ENCODE measurements at places on chromosomes 1 and 21.

GRCh38 chr1:86018283-86018923 is 138.2 kb downstream of the COL24A1 start:
- peak; percentile 6 for DNase-seq

DNA sequence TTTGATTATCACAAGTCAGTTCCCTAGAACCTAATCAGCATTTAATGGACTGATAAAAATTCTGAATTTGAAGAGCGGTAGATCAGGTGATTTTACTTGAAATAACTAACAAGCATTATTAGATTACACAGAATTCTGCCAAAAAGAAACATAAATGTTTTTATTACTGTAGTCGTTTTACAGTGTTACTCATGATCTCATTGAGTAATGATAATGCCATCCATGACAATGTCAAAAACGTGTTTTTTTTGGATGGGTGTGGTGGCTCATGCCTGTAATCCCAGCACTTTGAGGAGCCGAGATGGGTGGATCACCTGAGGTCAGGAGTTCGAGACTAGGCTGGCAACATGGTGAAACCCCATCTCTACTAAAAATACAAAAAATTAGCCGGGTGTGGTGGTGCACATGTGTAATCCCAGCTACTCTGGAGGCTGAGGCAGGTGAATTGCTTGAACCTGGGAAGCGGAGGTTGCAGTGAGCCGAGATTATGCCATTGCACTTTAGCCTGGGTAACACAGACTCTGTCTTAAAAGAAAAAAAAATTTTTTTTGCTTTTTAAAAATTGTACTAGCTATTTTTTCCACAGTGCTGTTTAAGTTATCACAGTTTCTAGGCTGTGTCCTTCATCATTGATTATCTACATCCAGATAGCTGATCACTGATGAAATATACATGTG is 56.6 kb downstream of the LAMC1 start:
- no peak for DNase-seq

- DNase-seq, result peak; percentile 26
Observed at GRCh38 chr21:45138199-45139002, 64.0 kb downstream of the ADARB1 start.

GRCh38 chr1:59266180-59266926 is 30.5 kb upstream of the FGGY start:
- DNase-seq, result no peak

DNA sequence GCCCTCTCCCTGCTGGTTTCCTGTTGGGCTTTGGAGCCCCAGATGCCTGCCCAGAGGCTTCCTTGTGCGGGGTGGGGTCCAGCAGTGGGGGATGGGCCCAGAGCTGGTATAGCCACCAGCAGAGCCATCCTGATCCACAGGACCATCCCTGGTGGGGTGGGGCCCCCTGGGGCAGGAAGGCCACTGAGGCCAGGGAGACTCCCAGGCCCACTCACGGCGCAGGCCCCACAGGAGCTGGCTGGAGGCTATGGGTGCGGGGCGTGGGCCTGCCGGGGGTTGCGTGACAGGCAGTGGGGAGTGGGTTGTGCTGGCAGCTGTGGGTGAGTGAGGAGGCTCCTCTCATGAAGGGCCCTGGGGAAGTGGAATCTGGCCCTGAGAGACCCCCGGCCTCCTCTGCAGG is 5.7 kb downstream of the LRRC3 start:
- no peak for DNase-seq

DNA sequence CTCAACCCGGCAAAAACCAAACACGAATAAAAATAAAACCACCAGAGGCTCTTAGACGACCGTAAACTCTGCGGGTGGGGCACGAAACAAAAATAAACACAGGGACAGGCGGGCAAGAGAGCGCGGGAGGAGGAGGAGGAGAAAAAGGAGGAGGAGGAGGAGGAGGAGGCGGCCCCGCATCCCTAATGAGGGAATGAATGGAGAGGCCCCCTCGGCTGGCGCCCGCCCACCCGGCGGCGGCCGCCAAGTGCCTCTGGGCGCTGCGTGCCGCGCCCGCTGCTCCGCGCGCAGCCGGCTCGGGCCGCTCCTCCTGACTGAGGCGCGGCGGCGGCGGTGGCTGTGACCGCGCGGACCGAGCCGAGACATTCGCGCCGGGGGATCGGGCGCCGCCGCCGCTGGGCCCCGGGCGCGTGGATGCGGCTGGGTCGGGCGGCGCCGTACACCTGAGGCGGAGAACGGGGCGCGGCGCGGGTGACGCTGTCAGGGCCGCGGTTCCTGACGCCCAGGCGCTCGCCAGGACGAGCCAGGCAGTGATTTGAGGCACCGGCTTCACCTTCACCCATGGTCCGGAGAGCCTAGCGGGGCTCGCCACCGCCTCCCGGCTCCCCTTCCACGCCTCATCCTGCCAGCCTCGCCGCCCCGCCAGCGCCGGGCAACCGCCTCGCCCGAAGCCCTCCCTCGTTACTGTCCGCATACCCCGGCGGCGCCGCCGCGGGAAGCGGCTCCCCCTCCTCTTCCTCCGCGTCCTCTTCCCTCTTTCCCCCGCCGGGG is at the start of gene MARK1:
Gene MARK1, plus strand, starts transcription at position 229 of the 771 bp plus-strand sequence. CDS start 687 bp downstream, outside the sequence.
- no peak for DNase-seq

- no peak for DNase-seq
Observed at GRCh38 chr1:6001992-6002576, 9.9 kb upstream of the NPHP4 start.

- peak; percentile 32 for DNase-seq
Observed at GRCh38 chr1:152049291-152050083, 12.7 kb upstream of the S100A11 start.

DNA sequence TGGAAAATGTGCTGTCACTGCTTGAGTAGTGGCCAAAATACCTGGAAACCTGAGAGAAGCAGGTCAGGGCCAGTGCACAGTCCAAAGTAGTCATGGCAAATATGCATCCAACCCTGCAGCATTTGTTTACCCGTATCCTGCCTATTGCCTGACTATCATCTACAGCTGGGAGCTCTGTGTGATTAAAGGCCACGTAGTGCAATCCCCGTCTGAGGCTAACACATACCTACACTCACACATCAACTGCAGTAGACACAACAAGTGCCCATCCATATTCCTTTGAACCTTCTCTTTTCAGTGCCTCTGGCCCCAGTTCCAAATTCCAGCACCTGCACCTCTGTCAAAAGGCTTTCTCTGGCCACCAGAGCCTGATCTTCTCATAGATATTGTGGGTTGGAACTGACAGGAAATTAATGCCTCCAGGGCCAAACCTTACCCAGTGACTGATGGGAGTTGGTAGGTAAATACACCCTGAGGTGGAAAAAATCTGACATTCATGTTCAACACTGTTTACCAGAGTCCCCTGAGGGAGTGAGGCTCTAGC is 383.0 kb downstream of the SETD4 start:
- no peak for DNase-seq

DNA sequence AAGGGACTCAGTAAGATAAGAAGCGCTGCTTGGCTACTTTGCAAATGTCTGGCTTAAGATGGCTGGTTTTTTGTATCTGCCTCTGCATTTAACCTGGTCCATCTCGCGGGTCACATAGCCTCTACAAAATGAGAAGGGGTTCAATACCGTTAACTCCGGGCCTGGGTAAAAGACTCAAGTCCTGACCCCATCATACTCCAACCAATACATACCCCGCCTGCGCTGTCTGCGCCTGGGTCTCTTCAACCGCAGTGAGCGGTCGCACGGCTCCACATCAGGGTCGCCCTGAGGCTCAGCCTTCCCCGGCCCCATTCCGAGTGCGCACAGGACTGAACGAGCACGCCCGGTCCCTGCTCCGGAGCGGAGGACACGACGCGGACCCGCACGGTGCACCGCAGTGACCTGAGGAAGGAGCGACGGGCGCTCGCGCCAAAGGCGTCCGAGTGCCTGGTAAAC is 558 bp upstream of the PGD start:
- no peak for DNase-seq

DNA sequence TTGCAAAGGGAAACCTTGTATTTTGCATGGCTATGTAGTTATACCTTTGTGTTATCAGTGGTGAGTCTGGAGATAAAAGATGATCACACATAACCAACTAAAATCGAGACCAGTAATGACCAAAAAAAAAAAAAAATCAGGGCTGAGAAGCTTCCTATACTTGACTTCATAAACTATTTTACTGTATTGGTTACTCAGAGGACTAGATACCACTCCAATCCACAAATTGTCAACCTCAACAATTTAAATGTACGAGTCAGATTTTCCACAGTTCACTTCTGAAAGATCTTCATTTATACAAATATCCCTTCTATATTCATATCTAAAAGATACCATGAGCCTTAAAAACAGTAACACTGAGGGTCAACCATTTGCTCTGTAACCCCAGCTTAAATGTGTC is 71.7 kb downstream of the NRIP1 start:
- DNase-seq, result no peak

- DNase-seq, result no peak
Observed at GRCh38 chr1:51988254-51988653, 2.2 kb downstream of the RAB3B start.

- DNase-seq, result no peak
Observed at GRCh38 chr21:43928222-43929125, 63.5 kb downstream of the AGPAT3 start.

DNA sequence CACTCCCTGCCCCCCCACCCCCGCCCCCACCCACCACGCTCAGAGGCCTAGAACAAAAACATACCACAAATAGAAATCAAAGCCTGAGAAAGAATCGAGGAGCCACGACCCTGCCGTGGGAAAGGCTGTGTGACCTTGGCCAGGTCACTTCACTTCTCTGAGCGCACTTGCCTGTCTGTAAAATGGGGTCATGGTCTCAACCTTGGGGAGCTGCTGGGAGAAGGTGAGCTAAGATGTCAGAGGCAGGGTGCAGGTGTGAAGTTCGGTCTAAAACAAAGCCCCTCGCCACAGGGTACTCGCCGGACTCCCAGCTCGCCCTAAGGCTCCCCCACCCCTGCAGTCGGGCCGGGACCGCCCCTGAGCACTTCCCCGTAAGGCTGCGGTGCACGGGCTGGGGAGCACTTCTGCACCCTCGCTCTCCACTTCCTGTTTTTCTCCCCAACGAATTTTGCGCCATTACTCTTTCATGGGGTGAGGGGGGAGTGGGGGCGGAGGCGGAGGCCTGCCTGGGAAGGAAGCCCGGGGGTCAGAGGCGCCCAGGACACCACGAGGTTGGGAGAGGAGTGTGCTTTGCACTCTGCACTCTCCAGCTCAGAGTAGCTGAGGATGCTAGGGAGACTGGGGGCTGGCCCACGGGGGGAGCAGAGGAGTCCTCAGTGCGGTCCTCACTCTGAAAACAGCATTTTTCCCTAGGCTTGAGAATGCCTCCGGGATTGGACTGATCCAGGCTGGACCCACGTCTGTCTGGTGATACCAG is 21.9 kb upstream of the PIK3CD start:
- no peak for DNase-seq

GRCh38 chr1:155540000-155540874 is 22.4 kb downstream of the ASH1L start:
- no peak for DNase-seq

GRCh38 chr1:147579934-147580537 is 38.7 kb downstream of the BCL9 start:
- no peak for DNase-seq

DNA sequence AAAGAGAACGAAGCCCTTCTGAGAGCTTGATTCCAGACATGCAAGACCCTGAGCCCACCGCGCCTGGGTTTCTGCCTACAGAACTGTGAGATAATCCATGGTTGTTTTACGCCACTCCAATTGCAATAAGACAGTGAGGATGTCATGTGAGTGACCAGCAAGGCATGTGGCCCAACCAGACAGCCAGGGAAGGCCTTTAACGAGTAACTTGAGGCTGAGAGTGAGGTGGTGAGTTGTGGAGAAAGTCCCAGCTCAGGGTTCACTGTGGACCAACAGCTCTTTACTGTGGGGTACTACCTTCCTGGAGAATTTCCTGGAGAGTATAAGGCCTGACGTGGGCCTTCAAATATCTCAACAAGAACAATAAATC is 153.9 kb downstream of the ETS2 start:
- no peak for DNase-seq

GRCh38 chr21:36706482-36706852 is 7.6 kb downstream of the SIM2 start:
- DNase-seq, result no peak

DNA sequence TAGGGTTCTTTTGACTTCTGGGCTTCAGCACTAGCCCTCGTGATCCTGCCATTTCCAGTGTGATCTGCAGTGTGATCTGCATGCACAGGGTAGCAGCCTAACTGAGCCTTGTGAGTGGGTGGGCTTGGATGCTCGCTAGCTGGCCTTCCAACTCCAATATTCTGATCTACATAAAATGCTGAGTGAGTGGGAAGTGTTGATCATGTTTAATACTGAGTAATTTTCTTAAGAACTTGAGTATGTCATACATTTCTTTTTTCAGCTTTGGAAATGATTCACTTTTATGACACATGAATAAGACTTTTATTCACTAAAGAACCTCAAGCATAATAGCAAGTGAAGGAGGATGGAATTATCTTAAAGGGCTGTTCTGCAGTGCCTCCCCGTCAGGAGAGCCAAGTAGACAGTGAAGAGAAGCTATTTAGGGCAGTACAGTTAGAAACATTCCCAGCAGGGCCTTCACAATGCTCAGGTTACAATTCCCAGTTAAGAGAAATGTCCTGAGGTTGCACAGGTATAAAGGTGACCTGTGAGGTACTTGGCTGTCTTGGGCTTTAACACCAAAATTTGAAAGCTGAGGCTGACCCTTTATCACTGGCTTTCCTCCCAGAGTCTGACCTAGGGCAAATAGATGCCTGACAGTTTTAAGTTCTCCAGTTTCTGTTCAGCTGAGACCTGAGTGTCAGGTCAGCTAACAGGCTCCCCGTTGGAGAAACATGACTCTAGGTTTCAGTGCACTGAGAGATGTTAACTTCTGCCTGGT is 29.1 kb upstream of the LRRC8C start:
- DNase-seq, result no peak

GRCh38 chr1:29782846-29783507 is 546.7 kb downstream of the PTPRU start:
- DNase-seq, result no peak

DNA sequence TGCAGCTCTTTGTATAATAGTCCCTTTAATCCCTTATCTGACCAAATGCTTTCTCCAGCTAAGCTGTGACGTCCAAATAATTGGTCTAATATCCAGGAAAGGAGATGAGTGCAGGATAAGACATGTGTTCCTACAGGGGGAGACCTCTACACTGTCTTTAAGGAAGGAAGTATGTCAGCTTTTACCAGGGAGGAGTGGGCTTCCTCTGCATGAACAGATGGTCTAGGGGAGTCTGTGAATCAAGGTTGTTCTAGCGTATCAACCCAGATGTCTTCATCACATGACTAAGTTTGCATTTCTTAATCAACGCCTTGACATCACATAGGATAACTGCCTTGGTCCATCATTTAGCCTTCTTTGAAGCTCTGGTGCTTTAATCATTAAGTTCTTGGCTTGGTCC is 528.2 kb downstream of the MRPL39 start:
- DNase-seq, result no peak

DNA sequence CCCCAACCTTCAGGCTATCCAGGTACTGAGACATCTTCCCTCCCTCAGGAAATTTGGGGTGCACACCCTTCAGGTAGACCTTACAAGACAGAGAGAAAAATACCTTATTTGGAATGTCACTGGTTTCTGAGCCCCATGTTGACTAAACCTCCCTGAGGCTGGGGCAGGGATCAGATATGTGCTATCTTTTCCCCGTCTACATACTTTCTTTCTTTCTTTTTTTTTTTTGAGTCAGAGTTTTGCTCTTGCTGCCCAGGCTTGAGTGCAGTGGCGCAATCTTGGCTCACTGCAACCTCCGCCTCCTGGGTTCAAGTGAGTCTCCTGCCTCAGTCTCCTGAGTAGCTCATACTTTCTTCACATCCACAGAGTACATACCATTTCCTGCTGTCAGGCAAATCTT is 1.6 kb downstream of the CYB5R1 start:
- no peak for DNase-seq

- no peak for DNase-seq
Observed at GRCh38 chr1:226881515-226882185, 11.2 kb downstream of the PSEN2 start.

- no peak for DNase-seq
Observed at GRCh38 chr1:235601104-235601503, 48.5 kb downstream of the GNG4 start.

All from HFFc6 (cell line).